ENCODE measurements at places on chromosomes 2 and 18.

- no peak for DNase-seq
Observed at GRCh38 chr2:26080356-26080755, 46.5 kb downstream of the RAB10 start.

DNA sequence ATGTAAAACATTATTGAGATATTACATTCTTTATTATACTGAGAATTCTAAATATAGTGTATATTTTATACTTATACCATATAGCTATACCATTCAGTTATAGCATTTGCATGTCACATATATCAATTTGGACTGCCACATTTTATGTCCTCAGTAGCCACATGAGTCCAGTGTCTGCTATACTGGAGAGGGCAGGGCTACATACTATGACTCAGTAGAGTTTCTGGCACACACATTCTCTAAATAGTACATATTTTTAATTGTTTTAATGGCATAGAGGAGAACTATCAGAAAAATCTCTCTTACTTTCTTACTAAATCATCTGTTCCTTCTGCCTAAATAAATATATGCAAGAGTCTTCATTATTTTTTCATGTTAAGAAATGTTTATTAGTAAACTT lies 55.4 kb upstream of the COL5A2 start:
- DNase-seq = no peak

DNA sequence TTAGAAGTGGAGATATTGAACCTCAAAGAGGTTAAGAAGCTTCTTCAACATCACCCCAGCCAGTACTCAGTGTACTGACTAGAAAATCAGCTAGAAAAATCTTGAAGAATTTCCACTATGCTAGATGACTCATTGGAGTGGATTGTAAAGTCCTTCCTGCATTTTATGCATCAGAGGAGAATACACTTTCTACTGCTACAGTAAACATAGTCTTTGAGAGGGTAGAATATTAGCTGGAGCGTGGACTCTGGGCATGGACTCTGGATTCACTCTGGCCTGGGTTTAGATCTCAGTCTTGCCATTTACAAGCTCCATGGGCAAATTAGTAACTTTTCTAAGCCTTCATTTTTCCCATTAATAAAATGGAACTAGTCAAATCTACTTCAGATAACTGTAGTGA lies 215.9 kb downstream of the IRS1 start:
- DNase-seq = no peak

- no peak for DNase-seq
Observed at GRCh38 chr2:172285010-172285621, 142.3 kb upstream of the ITGA6 start.

GRCh38 chr2:162677476-162677875 lies 161.1 kb downstream of the KCNH7 start:
- no peak for DNase-seq

DNA sequence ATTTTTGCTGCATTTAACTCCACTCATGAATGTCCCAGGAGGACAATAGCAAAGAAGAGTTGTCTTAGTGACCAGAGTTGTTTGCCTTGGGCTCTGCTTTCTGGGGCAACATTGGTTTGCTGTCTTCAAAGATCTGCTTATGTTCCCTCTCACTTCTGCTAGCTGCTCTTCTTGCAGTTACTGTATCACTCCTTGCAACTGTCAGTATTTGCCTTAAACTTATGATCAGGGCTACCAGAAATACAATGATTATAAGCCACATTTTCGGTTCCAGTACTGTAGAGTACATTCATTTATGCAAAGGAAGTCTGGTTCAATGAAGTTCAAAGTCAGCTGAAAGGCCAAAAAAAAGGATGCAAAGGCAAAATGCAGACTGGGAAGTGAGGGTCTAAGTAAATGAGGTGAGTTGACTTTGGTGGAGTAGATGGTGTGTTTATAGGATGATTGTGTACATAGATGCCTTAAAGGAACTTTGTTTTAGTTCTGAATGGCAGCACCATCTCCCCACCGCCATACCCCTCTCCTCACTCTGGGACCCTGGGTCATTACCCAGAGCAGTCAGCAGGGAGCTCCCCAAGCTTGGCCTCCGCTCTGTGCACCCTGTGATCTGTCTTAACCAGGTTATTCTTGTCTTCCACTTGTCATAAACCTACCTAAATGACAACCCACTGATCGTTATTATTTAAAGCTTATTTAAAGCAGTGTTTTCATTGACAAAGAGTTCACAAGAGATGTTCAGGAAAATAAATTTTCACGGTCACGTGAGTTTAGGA lies 236.0 kb downstream of the DOK6 start:
- no peak for DNase-seq

- no peak for DNase-seq
Observed at GRCh38 chr2:96715658-96716057, 24.2 kb downstream of the LMAN2L start.

- DNase-seq = no peak
Observed at GRCh38 chr18:10950876-10951630, 198.3 kb downstream of the PIEZO2 start.

GRCh38 chr2:153770359-153770991 lies 101.2 kb upstream of the GALNT13 start:
- no peak for DNase-seq

GRCh38 chr18:22311301-22311700 lies 106.4 kb downstream of the CTAGE1 start:
- no peak for DNase-seq

DNA sequence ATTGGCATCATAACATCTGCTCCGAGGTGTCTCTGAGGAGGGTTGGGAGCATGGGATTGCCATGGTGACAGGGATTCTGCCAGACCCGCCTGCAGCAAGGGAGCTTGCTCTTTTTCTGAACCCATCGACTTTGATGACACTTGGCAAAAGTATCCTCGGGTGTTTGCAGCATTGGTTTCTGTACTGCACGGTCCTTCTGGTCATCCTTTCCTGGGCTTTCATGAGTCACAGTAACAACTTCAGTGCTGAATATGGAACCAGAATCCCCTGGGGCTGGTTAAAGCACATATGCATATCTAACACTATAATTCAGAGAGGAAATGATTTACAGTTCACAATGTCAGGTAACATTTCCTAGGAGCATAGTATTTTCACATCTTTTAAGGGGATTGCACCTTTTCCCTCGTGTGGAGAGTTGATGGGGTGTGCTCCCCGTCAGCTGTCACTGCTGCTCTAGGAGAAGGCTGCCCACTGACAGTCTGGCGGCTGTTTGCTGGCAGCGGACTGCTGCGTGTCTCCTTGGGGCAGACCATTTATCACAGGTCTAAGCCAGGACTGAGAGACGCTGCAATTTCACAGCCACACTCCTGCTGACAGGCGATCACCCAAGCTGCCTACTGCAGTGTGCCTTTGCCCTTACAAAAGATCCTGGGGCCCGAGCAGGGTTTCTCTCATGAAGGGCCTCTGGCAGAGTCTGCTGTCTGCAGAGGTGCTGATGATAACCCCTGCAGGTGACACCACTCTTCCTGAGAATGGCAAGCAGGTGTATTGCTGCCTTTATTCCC lies 425.3 kb downstream of the THSD7B start:
- no peak for DNase-seq

DNA sequence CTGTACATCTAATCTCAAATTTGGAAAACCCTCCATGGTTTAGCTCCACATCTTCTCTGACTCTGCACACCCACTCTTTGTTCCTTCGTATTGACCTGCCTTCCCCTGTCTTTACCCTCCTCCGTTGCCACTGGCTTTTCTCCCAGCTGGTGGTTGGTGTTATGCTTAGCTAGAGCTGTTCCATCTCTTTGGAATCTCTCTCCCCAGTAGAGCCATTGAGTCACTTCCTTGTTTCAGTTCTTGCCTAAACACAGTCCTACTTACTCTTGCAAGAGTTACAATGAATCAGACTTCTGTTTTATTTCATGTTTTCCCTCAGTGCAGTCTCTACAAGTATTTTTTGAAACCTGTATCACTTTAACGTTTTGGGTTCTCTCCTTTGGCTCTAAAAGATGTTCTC lies 263.9 kb downstream of the LTBP1 start:
- no peak for DNase-seq

DNA sequence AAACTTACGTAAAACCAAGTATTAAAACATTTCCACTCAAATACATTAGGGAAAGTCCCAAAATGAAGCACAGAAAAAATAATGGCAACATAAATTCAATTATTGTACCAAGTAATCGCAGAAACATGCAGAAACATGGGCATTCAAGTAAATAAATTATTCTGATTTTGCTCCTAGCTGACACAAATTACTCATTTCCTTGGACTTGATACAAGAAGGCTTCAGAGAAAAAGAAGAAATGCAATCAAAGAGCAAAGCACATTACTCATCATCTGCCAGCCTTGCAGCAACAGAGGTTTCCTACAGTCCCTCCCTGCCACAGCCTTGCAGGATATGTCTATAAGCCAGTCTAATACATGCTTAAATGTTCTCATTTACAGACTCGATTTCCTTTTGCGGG lies 439.8 kb upstream of the LYPD1 start:
- DNase-seq = no peak

- DNase-seq = no peak
Observed at GRCh38 chr2:168639441-168639898, 163.0 kb upstream of the NOSTRIN start.

DNA sequence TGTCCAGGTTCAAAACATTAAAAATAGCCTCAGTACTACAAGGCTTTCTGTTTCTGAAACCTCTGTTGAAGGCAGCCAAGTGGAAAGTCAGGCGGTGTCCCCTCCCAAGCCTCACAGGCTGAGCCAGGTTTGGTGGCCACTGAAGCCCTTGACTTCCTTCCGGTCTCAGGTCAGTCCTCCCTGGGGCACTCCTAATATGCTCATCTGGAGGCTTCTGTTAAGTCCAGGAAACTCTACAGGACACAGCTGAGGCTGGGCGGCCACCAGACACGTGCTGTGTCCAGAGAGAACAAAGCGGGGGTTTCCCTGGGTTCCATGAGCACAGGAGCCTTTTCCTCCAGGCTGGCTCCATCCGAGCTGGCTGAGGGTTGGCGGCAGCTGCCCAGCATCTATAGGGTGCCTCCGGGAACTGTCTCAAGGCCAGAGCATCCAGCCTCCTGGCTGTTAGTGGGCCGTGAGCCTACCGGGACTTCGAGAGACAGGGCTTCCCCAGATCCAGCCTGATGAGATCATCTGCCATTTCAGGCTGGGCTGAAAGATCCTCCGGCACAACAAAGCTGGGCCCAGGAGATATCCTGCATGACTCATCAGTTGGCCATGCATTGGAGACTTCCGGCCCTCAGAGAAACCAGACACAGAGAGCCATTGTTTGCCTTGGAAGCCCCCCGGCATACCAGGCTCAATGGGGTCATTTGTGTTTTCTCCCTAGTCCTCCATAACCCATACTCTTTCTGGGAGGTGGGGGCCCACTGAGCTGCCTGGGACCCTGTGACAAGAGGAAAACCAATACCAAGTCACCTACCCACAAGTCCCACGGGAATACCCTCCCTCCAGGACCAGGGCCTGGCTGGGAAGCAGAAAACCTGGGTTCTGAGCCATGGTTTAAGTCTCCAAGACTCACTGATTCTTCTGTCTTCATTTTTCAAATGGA lies 71.7 kb downstream of the HS1BP3 start:
- no peak for DNase-seq

- DNase-seq = peak; percentile 55
Observed at GRCh38 chr2:95076705-95077529, 44.7 kb downstream of the MRPS5 start.

DNA sequence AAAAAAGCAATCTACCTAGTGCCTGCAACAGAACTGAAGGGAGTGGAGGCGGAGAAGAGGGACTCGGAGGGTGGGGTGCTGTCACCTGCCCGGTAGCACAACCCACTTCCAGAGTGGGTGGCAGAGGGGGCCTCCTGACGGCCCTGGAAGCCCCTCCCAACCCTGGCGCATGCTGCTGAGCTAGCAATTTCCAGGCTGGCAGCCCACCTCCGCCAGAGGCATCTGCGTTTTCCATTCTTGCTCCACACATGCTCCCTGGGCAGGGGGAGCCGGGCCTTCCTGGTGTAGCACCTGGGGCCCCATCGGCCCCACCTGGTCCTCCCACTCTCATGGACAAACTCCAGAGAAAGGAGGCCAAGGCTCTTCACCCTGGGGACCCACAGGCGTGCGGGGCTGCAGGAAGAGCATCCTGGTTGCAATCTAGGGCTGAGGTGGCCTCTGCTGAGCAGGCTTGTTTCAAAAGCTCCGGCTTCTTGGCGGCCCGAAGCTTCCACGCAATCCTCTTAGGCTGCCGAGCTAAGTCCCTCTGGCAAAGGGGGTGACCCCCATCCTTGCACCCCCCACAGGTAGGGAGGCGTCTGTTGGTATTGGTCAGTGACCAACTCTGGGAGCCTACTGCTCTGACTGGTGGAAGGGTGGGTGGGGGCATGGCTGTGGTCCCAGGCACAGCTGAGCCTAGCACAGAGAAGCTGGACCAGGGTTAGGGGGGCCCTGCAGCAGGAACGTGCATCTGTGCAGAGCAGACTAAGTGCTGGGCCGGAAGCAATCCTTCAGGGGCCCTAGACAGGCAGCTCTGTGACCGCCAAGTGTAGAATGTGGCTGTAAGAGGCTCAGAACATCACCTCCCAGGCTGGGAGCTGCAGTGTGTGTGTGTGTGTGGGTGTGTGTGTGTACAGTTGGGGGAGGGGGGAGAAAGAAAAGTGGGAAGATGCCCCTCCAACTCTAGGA lies 2.6 kb downstream of the HS6ST1 start:
- DNase-seq = no peak

- DNase-seq = peak; percentile 75
Observed at GRCh38 chr2:70141212-70141901, 49.5 kb downstream of the C2orf42 start.

DNA sequence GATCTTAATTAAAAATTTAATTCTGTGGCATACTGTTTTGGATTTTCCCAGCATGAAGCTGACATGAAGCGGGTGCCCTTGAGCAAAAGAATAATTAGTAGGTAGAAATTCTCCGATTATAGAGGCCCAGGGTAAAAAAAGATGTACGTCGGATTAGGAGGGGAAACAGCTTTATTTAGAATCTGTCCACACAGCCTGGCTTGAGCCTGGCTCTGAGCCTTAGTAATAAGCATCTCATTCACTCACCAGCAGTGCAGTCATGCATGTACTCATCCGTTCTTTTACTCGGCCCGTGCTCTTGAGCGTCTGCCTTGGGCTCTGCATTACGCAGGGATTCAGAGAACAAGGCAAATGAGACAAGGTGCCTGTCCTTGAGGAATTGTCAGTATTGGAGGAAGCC lies 219.3 kb downstream of the AGAP1 start:
- no peak for DNase-seq

GRCh38 chr2:176121190-176122051 lies 1.1 kb upstream of the HOXD9 start:
- no peak for DNase-seq
